ENCODE measurements at places on chromosomes 16 and 17. TPM values are rescaled to one million over a fixed set of nuclear protein-coding genes. Genes with fewer than 3 reads are reported as not detected.

GRCh38 chr16:57758331-57759117 lies 23.0 kb downstream of the KATNB1 start:
- DNase-seq: no peak

ESRP2 gene
- total RNA-seq: 120 TPM

DNA sequence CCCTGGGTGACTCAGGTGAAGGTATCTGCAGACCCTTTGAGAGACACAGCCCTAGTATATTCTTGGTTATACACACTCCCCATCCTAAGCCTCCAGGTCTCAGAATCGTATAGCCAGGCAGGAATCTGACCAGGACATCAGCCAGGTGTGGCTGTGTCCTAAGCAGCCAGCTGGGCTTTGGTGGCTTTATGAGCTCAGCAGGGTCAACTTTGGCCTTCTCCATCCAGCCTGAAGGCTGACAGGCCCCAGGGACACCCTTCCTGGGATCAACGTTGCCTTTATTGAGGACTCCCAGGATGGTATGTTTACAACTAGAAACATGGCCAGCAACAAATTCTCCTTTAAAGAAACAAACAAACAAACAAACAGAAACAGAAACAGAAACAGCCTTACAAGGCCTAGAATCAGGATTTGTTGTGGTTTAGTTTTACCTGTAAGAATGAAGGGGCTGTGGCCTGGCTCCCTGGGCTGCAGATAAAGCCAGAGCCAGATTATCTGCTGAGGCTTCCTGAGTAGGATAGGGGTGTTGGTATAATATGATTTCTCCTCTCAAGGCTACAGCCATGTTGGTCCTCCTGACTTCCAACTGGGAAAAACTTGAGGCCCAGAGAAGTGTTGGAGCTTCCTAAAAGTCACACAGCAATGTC lies 8.5 kb downstream of the KIF19 start:
- no peak for DNase-seq

- no peak for DNase-seq
Observed at GRCh38 chr16:2230376-2230775, 5.9 kb upstream of the DNASE1L2 start.

DNA sequence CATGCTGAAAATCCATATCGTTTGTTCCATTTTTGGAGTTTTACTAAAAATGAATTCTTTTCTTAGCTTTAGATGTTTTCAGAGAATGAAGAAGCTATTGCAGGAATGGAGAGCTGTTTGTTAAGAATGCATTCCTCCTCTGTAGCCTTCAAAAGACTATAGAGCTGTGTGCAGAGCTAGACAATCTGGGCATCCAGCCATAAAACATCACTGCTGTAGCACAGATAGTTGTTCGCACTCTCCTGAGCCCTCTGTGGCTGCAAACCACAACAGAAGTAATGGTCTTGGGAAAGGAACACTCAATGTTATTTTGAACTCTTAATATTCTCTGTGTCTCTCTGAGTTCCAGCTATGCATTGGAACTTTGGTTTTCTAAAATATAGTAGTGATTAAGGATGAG lies 4.9 kb downstream of the TNRC6C start:
- DNase-seq: no peak

GRCh38 chr17:71505981-71506380 lies 614.8 kb upstream of the SOX9 start:
- DNase-seq: no peak

DNA sequence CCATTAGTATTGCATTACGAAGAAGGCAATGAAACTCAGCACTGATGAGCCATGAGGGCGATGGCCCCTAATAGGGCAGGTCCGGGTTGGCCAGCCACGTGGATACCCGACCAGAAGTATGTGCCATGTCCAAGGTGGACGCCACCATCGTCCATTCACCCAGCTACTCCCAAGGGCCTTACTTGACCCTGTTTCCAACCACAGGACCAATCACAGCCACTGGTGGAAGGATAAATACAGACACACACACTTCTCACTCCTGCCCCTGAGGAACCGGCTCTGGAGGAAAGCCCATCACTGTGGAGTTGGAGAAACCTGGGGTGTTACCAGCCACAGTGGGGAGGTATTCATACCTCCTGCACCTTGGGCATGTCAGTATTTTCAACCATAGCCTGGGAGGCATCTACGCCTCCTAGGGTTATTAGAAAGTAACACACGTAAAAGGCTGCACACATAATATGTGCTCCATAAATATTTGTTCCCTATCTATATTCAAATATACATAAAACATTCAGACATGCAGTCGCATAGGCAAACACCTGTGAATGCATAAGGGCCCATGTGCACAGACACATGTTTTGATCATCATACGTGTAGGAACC lies 5.4 kb upstream of the ITGA3 start:
- DNase-seq: no peak

SLC38A8 gene
- total RNA-seq: not detected

GRCh38 chr16:22206842-22207714 lies 1.0 kb downstream of the EEF2K start:
- DNase-seq: peak; percentile 97

DNA sequence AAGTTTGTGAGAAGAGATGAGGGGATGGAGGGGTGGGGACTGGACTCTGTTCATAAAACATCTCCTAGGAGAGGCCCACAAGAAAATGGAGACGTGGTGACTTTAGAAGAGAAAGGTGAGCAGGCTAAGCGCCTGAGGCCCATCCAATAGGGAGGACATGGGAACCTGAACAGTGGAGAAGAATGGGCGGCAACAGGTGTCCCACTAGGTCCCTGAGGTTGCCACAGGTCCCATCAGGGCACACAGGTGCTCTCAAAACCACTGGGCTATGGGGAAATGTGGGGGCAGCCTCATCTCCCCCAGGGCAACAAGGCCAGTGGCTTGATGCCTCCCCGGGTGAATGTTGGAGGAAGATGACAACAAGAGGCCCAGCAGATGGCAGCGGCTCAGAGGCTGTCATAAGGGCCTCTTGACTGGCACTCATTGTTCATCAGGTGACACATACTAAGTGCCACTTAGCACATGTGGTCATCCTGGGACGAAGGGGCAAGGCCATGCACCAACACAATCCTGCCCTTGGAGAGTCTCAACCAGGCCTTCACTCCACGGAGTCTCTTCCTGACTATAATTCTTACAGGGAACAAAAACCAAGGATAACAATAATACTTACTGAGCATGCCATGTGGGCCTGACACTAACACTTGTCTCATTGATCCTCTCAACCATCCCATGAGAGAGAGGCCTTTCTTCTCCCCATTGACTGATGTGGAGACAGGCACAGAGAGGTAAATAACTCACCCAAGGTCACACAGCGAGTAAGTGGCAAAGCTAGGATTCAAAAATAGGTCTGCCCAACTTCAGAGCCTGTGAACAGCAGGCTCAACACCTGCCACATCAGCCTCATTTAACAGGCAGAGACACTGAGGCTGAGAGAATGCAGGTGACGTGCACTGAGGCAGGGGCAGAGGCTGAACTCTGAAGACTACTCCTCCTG lies 38.0 kb downstream of the CUEDC1 start:
- no peak for DNase-seq

- DNase-seq: no peak
Observed at GRCh38 chr16:85033171-85033570, 5.6 kb downstream of the KIAA0513 start.

- no peak for DNase-seq
Observed at GRCh38 chr16:72099377-72099818, 5.8 kb downstream of the DHX38 start.

GRCh38 chr16:67202426-67202825 lies 3.5 kb downstream of the ELMO3 start:
- DNase-seq: no peak

DNA sequence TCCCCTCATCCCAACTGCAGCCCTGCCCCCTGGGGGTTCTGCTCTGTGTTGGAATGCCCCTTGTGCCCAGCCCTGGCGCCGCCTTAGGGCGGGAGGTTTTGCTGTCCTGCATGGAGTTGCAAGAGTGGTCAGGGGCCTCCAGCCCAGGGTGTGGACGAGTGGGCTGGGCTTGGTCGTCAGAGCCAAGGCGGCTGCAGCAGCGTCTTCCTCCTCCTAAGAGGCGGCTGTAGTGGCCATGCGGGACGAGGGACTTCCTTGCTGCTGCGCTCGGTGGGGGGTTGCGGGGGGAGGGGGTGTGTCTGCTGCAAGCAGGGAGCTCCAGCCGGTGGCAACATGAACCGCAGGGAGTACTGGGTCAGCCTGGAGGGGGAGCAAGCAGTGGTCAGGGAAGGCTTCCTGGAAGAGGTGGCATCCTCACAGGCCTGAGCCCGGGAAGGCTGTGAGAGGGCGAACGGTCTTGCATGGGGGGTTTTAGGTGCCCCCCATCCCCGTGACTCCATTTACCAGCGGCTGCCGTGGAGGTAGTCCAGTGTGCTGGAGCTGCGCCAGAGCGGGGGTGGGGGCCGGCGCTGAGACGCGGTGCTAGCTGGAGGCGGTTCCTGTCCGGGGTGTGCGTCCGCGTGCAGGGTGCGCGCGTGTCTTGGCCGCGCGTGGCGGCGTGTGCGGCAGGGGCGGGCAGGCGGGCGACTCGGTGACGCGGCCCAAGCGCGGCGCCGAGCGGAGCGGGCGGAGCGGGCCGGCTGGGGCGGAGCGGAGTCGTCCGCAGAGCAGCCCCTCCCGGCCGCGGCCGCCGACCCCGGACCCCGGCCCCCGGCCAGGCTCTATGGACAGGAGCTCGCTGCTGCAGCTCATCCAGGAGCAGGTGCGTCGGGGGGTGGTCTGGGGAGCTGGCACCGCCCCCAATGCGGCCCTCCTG lies at the start of gene RHBDL1:
Gene RHBDL1, plus strand, starts transcription at position 704 of the 916 bp plus-strand sequence. Its CDS starts 120 bp downstream, at position 824.
- no peak for DNase-seq

CCDC78 gene
- not detected for total RNA-seq

DNA sequence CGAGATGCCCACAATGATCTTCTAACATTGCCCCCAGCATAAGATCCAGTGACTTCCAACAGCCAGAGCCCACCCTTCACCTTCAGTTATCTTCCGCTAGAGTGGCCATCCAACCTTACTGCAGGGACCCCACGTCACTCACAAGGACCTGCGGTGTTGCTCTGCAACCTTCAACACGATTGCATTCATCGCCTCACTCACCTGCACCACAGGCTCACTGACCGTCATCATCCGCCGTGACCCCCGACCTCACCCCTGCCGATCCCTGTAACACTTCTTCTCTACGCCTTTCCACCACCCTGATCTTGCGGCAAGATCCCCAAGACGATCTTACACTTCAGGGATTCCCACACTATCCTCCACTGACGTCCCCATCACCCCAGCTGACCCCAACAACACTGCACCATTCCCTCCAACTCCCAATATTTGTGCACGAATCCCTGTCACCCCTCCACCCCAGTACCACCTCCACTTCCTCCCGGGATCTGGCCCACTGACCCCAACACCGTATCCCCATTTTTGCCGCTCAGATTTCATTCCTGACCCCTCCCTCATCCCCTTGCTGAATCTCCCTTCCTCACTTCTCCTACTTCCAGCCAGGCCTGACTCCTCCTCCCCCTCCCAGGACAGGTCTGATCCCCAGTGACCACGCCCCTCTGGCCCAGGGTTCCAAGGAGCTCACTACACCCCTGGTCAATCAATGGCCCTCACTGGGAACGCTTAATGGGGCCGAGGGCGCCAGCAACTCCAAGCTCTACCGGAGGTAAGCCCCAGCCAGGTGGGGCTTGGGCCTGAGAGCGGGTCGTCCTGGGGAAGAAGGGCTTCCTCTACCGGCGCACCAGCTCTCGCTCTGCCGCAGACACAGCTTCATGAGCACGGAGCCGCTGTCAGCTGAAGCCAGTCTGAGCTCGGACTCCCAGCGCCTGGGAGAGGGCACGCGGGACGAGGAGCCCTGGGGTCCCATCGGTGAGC lies 7.6 kb downstream of the RUNDC3A start:
- no peak for DNase-seq

- DNase-seq: no peak
Observed at GRCh38 chr16:4232541-4233386, 9.1 kb downstream of the SRL start.

DNA sequence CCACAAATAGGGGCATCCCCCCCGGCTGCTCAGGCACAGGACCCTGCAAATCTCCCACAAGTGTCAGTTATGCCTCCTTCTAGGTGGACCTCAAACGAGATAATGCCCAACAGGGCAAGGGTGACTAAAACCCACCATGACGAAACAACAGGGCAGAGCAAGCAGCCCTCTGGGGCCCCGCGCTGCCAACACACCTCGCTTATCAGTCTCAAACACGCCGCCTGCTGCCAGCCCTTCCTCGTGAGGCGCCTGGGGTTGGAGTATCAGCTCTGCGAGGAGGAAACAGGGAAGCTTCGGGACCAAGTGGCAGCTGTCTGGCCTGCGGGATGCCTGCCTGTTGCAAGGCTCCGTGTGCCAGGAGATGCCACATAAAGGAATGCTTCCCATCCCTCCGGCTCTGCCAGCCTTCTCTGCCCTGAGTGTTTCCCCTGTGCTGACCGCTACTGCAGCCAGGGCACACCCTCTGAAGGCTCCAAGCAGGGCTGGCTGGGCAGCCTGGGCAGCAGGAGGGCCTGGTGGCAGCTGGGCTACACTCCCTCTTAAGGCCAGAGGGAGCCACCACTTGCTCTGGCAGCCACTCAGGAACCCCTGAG lies 2.5 kb downstream of the SMIM5 start:
- no peak for DNase-seq

- DNase-seq: no peak
Observed at GRCh38 chr17:17051380-17051779, 9.1 kb downstream of the MPRIP start.

DNA sequence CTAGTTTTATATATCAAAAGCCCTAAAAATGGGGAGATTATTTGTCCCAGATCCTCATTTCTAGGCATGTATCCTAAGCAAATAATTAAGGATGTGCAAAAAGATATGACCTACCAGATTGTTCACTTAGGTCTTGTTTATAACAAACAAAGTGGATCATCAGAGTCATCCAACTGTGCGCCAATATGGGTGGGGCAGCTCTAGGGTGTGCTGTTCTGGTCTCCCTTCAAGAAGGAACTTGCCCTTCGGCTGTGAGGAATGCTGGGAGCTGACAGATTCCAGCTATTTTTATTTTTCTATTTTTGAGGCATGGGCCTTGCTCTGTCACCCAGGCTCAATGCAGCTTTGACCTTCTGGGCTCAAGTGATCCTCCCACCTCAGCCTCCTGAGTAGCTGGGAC lies 13.8 kb downstream of the CHP2 start:
- peak; percentile 57 for DNase-seq

DPH1 gene
- 62.3 TPM for total RNA-seq

GRCh38 chr17:60468371-60468770 lies 46.1 kb downstream of the CHCT1 start:
- no peak for DNase-seq

- DNase-seq: no peak
Observed at GRCh38 chr16:24123275-24123674, 132.9 kb upstream of the CACNG3 start.

HYDIN gene
- total RNA-seq: 0.15 TPM

All from lower leg skin (tissue), 4 donors.